ENCODE measurements at places on chromosomes 5 and 9. TPM values are rescaled to one million over a fixed set of nuclear protein-coding genes. Genes with fewer than 3 reads are reported as not detected.

GRCh38 chr9:14262827-14263226, 51.1 kb downstream of the NFIB start:
- no peak for DNase-seq

DNA sequence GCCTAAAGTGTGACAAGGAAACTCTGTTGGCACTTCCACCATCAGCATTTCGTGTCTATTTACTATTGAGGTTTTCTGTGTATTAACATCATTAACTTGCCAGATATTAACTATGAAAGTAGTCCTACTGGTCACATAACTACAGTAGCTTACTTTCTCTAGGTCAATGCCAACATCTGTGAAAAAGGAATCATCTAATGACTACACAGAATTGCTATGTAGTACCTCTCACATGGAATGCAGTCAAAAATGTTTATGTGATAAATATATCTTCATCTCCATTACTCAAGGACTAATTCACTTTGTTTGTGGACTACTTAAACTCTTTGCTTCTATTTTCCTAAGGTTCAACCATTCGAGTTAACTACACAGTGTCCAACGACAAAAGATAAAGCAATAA, 2.1 kb downstream of the SCAI start:
- no peak for DNase-seq

- no peak for DNase-seq
Measured at GRCh38 chr5:43482490-43483297, 971 bp downstream of the TMEM267 start.

GRCh38 chr5:74293182-74293581, 347.3 kb downstream of the ENC1 start:
- no peak for DNase-seq

DNA sequence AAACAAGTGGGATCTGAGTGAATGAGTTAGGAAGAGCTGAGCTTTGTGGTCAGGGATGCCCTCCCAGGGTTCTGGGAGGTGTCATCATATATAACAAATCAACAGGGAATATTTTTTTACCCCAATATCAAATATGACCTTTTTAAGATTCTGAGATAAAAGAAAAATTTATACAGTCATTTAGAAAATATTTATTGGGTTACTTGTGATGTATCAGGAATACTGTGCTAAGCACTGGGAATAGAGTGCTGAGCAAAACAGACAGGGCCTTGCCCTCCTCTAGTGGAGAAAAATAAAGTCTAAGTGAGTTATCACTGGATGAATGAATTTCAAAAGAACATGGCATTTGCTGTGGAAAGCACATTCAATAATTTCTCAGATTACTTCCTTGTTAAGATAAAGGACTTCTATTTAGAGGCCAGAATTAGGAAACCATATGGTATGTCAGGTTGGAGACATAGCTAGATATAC, 102.9 kb downstream of the BOD1 start:
- DNase-seq, result no peak

GRCh38 chr9:112273876-112274275, 59.5 kb downstream of the PTBP3 start:
- no peak for DNase-seq

DNA sequence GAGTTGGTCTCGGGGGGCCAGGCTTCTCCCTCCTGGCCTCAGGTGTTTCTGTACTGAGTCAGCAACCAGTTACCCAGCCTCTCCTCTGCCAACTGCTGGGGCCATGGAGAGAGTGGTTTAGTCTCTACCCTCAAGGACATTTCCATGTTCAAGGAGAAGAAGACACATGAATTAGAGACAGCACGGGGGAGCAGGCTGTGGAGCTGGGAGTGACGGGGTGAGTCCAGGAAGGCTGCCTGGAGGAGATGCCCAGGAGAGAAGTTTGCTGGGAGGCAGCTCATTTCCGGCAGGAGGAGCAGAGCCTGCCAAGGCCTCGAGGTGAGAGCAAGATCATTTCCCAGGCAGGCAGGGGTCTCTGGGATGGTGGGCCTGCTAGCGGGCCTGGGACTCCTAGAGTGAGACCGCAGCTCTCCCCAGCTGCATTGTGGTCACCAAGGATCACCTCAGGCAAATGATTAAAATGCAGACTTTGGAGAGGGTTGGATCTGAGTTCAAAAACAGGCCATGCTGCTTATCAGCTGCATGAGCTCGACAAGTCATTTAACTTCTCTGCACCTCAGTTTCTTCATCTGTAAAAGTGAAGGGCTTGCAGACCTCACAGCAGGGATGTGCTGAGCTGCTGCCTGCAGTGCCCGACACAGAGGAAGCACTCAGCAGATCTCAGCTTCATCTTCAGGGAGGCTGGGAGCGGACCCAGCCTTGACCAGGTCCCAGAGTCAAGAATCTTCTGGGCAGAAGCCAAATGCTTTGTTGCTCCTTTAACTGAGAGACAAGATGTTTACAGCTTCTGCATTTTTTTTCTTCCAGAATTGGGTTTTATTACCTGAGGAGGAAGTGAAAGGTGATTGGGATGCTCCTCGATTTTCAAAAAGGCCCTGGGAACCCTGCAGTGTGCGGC, 35.2 kb downstream of the NEK6 start:
- DNase-seq, result no peak

DNA sequence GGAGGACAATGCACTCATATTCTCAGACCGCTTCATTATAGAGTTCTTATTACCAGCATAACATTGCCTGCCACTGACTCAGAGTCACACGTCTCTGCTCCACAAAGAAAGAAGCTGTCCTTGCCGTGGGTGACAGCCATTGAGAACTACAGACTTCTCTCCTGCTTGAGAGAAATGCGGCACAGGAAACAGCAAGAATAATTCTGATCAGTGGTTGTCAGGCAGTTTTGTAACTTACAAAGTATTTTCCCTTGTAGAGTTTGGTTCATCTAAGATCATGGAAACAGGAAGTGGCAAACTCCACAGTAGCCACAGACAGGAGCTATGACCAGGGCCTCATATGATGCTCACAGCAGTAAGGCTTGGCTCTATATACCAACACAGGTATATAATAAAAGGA, 47.0 kb downstream of the KCNV2 start:
- DNase-seq, result no peak

GRCh38 chr5:68930139-68930538, 163.7 kb upstream of the SLC30A5 start:
- DNase-seq, result no peak

GRCh38 chr9:110874963-110875674, 163.2 kb downstream of the LPAR1 start:
- peak; percentile 32 for DNase-seq

DNA sequence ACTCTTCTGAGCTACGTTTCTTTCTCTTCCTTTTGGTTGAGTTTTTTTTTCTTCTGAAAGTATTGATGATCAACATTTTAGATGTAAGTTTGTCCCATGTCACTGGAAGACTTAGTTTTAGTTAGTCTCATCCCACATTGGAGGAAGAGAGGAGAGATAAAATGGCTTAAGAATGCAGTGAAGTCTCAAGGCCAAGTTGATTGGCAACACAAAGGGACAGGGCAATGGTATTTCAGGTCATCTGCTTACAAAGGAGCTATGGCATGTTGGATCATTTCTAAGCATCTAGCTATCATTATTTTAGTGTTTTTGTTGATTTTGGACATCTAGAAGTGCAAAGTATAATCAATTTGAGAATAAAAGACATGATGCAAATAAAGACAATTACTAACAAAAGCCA, 58.6 kb downstream of the CDKN2A start:
- no peak for DNase-seq

DNA sequence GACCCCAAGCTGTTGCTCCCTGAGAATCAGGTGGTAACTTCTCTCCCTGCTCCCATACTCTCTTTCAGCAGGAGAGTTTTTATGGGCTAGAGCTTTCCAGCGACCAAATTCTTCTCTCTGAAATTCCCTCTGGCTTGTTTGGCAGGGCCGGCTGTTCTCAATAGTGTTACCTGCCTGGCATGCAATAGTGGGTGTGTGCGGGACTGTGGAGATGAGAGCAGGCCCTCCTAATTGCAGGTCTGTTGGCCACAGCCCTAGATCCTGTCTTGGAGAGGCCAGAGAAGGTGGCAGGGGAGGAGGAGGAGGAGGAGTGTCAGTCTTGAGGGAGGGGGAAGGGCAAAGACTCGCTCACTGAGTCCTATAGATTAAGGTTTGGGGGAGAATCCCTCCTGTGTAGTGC, 29.5 kb downstream of the AQP7 start:
- no peak for DNase-seq

DNA sequence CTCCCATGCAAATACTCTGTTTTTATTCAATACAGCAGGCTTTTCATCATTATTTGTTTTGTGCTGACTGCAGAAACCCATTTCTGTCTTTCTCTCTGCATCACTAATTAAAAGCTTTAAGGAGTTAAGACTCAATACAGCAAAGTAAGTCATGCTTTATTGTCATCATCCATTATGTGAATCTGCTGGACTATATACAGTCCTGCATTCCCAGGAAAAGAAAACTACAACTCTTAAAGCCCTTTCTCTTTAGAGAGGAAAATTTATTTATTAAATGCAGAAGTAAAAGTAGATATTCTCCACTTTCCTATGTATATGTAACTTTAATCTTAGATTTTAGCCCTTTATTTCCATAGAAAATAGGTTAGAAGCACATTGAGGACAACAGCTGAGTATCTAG, 706.6 kb upstream of the RGMB start:
- no peak for DNase-seq

- no peak for DNase-seq
Measured at GRCh38 chr5:137172258-137172657, 326.9 kb downstream of the SPOCK1 start.

DNA sequence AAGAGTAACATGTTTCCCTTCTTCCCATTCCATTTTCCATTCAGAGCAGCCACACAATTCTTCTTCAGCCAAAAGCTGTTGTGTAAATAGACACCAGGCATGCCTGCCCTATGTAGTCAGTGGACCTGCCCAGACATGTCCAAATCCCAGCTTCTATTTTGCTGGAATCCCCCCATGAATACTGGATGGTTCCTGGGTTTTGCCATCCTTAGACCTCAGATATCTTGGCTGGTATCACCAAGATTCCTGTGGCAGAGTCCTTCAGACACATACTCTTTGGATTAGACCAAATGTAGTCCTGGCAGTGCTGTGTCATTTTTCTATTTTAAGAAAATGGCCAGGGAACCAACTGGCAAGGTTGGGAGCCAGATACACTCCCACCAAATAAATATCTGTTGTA, 10.3 kb downstream of the FST start:
- no peak for DNase-seq

GRCh38 chr9:17280350-17281012, 145.6 kb downstream of the CNTLN start:
- no peak for DNase-seq

DNA sequence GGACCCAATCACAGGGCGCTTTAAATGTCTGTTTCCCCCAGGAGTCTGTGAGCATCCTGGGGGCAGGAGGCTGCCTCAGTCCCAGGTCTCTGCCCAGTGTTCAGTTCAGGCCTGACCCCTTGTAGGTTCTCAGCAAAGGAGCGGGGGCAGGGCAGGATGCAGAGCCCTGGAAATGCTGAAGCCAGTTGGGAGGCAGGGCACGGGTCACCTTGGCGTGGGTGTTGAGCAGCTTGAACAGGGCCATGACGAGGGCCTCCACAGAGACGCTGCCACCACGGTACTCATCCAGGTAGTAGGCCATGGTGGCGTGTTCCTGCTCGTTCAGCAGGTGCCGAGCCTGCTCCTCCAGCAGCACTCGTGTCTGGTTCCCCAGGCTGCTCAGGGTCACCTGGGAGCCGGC, 36.3 kb upstream of the AKNA start:
- no peak for DNase-seq

GRCh38 chr9:95317119-95317892, at the start of gene FANCC:
Gene FANCC, minus strand, starts transcription at chr9:95317709. Its CDS starts 68,418 bp downstream, at chr9:95249291.
- DNase-seq, result peak; percentile 96

- DNase-seq, result no peak
Measured at GRCh38 chr5:56168066-56168478, 65.1 kb downstream of the ANKRD55 start.

DNA sequence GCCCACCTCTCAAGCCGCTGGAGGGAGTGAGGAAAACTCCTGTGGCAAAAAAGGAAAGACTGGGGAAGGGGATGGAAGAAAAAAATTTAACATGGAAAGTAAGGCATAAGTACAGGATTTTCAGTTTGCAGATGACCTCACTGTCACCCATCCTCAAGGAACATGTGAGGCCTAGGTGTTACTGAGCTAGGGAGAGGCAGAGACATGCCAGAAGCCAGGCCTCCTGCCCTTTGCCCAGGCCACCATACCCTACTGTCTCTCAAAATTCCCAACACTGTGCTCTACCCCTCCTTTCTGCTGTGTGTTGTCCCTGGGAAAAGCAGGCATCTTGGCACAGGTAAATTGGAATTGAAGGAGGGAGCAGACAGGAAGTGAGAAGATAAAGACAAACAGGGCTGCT, 4.4 kb upstream of the MGAT1 start:
- no peak for DNase-seq

- no peak for DNase-seq
Measured at GRCh38 chr9:126114409-126114760, 212.2 kb upstream of the MVB12B start.

DNA sequence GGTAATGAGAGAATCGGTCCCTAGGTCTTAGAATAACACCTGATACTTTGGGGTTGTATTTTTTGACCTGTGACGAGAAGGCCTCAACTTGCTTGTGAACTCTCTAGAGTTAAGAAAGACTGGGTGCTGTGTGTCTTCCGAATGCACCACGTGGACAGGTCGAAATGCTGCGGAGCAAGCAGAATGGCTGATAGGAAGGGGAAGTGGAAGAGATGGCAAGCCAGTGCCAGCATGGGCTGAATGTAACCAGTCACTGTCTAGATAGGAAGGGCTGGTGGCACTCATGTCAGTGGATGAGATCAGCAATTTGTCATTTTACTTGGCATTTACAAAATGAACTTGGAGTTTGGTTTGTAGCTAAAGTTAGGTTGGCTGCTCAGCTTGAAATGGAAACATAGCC, 5.6 kb downstream of the OTULINL start:
- peak; percentile 35 for DNase-seq

DNA sequence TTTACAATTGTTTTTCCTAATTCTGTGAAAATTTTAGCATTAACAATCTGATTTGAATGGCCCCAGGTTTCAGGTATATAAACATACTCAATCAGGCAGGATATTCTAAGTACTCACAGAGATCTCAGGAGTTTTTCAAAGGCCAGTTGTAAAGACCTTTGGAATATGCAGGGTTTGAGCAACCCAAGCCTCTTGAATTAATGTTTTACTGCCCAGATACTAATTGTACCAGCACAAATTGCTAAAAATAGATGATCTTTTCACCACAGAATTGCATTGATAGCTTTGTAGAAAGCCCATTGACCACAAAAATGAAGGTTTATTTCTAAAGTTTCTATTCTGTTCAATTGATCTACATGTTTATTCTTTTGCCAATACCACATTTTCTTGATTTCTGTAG, 186.5 kb downstream of the OSTF1 start:
- no peak for DNase-seq

ADAMTSL1 gene
- total RNA-seq, result 1.7 TPM

PIP5K1B gene
- 71.9 TPM for total RNA-seq

ADAMTS19 gene
- 0.38 TPM for total RNA-seq

FREM1 gene
- total RNA-seq, result 3.0 TPM

CBY3 gene
- not detected for total RNA-seq

TAF1L gene
- total RNA-seq, result not detected

PCDHA7 gene
- not detected for total RNA-seq

SHISAL2B gene
- not detected for total RNA-seq

LAMC3 gene
- 0.66 TPM for total RNA-seq

MYORG gene
- total RNA-seq, result 6.3 TPM

All from left ventricle myocardium inferior (tissue), 1 donor.